ENCODE measurements at places on chromosomes 16 and 17.

DNA sequence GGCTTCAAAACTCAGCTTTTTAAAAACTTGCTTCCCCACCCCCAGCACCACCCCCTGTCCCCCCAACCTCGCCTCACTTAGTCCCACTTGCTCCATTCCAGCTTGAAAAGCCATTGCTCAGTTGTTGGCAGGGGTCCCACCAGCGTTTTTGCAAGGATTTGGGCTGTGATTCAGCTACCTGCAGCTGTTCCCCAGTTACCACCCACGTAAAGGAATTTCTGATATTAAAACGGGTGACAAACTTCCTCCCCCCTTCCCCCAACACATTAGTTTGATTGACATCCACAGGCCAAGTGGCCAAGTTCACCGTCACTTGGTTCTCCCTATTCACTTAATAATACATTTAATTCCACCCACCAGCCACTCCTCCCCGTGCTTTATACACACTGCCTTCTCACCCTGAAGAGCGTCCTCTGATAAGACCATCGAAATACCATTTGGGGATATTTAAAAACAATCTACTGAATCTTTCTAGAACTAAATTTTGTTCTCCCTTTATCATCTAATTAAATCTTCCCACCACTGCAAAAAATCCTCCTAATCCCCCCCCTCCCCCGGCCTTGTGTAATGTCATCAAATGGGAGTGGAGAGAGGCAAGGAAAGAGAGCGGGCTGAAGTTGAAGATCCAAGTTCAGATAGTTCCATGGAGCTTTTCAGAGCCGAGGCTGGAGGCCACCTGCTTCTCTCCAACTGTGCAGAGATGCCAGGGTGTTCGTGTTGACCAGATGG is 55.1 kb downstream of the SOX9 start:
- no peak for DNase-seq

- no peak for DNase-seq
Measured at GRCh38 chr17:68993112-68993511, 37.9 kb upstream of the ABCA8 start.

GRCh38 chr17:66734186-66734943 is 100.6 kb upstream of the CACNG5 start:
- no peak for DNase-seq

DNA sequence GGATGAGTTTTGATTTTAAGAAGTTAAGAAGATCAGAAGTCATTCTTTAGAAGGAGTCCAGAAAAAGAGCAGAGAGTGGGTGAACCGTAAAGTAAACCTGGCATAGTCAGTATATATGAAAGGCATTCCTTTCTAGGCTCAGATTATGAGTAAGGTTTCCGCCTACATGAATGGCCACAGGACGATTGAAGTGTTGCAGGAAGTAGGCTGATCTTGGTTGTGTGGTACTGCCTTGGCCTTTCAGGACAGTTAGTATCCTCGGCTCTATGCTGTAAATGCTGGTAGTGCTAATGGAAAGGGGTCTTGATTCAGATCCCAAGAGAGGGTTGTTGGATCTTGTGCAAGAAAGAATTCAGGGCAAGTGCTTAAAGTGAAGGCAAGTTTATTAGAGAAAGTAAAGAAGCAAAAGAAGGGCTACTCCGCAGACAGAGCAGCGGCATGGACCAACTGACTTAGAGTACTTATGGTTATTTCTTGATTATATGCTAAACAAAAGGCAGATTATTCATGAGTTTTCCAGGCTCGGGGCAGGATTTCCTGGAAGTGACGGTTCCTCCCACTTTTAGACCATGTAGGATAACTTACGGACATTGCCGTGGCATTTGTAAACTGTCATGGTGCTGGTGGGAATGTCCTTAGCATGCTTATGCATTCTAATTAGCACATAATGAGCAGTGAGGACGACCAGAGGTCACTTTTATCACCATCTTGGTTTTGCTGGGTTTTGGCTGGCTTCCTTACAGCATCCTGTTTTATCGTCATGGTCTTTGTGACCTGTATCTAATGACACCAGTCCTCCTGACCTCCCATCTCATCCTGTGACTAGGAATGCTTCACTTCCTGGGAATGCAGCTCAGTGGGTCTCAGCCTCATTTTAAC is 164.8 kb downstream of the SNX29 start:
- DNase-seq, result no peak

GRCh38 chr17:39538866-39539265 is 68.9 kb downstream of the NEUROD2 start:
- DNase-seq, result peak; percentile 9

DNA sequence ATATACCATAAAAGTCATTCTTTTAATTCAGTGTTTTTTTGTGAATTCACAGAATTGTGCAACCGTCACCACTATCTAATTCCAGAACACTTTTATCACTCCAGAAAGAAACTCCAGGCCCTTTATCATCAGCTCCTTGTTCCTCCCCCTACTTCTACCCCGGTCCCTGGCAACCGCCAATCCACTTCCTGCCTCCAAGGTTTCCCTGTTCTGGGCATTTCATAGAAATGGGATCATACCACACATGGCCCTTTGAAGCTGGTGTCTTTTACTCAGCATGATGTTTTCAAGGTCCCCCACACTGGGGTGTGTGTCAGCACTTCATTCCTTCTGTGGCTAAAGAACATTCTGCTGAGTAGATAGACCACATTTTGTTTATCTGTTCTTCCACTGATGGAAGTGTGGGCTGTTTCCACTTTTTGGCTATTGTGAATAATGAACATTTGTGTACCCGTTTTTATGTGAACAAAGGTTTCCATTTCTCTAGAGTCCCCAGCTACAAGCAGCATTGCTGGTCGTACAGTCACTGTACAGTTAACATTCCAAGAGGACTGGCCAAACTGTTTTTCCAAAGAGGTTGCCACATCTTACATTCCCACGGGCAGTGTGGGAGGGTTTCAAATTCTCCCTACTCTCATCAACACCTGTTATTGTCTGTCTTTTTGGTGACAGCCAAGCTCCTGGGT is 75.8 kb upstream of the ZNF469 start:
- no peak for DNase-seq

DNA sequence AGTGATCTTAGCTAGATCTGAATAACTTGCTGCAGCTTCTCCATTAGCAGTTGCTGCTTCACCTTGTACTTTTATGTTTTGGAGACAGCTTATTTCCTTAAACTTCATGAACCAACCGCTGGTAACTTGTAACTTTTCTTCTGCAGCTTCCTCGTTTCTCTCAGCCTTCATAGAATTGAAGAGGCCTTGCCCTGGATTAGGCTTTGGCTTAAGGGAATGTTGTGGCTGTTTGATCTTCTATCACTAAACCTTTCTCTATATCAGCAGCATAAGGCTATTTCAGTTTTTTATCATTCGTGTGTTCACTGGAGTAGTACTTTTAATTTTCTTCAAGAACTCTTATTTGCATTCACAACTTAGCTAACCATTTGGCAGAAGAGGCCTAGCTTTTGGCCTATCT is 21.5 kb upstream of the TMEM92 start:
- DNase-seq, result no peak

DNA sequence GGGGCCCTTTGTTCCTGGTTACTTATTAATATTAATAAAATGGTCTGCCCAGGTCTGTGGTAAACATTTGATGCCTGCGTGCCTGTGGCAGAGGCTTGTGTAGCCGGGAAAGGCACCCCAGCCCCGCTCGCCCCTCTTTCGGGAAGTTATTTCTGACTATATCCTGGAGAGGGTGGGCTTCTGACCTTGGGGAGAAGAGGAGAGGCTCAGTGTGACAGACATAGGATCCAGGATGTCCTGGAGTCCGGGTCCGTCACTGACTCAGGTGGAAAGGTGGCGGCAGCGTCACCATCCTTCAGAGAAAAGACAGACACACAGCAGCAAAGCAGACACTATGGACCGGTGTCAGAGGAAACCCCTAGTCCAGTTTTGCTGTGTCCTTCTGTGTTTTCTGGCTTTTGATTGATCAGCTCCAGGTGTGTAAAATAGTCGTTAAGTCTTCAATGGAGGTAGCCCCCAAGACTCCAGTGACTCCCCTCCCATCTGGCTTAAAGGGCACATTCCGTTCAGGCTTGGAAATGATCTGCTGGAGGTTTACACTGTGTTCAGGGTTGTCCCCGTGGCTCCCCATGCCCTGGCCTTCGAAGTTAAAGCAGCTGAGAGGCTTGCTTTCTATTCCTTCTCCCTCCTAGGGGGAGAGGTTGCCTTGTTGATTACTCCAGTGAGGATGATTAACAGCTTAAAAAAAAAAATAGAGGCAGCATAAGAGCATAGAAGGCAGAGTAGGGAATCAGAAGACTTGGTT is 81.6 kb downstream of the CCDC182 start:
- no peak for DNase-seq

GRCh38 chr17:78252111-78252634 is 20.7 kb downstream of the TMEM235 start:
- peak; percentile 95 for DNase-seq

DNA sequence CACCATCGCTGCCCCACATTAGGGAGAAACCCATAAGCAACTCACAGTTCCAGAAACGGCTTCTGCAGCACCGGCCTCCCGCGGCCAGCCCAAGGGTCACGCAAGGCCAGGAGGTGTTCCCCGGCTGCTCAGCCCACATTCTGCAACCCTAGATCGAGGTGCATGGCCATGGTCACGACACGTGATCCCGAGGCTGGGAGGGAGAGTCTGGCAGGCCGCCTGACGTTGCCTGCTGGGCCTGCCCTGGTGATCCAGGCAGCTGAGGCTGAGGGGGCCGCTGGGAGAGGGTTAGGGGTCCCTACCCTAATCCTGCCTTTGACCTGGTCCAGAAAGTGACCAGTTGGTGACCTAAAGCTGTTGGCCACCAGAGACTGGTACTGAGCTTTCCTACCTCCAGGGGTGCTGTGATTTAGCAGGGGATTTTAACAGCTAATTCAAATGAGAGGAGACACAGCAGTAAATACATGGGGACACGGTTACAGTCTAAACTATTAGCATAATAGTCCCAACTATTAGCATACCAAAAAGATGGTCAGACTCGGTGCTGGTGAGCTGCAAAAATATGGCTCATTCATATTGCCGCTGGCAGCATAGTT is 97.4 kb upstream of the CIBAR2 start:
- DNase-seq, result no peak

- peak; percentile 33 for DNase-seq
Measured at GRCh38 chr17:75625813-75626486, 7.3 kb upstream of the SMIM5 start.

DNA sequence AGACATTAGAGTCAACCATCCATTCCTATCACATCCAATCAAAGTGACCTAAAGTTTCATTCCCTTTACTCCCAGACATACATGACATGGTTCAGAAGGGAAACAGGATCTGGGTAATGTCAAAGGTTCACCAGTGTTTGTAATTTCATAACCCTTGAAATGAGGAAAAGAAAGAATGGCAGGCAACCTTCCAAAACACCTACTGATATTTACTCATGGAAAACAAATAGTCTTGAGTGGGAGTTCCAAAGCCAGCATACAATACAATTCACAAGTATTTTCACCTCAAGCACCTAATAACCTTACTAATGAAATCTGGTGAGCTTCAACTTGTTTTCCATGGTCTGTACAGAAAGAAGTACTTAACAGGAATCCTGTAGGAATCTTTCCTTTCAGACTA is 72.5 kb upstream of the AXIN2 start:
- DNase-seq, result no peak

DNA sequence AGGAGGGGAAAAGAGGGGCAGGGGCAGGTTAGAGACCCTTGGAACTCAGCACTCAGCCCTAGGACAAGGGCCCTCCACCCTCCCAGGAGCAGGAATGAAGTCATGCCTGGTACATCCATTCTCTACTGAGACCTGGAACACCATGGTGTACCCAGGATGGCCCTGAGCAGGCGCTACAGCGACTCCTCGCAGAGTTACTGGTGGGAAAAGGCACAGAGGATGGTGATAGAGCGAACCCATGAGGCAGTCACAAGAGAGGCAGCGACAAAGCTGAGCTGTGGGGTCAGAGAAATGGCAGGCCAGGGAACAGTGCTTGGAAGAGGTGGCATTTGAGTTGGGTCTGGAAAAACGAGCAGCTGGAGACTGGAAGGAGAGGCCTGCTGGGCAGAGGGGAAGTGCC is 37.5 kb downstream of the SRCIN1 start:
- no peak for DNase-seq

DNA sequence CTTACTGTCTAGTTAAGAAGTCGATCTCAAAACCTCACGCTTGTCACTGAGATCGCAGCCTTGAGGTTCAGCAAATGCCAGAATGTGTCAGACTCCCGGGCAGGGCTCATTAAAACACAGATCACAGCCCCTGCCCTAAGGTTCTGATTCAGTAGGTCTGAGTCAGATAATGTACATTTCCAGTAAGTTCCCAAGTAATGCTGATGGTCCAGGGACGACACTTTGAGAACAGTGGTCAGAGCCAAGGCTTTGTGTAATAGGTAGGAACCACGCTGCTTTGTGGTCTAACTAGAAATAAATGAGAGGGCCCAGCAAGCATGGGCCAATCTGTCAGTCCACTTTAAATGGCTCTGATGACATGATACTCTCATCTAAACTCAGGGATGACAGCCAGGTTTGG is 228.6 kb downstream of the ZFHX3 start:
- DNase-seq, result no peak

DNA sequence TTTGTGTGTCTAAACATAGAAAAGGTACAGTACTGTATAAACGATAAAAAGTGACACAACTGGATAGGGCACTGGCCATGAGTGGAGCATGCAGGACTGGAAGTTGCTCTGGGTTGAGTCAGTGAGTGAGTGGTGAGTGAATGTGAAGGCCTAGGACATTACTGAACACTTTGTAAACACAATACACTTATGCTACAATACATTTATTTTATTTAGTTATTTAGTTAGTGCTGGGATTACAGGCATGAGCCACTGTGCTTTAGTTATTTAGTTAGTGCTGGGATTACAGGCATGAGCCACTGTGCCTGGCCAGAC is 4.6 kb downstream of the CFAP20 start:
- no peak for DNase-seq

DNA sequence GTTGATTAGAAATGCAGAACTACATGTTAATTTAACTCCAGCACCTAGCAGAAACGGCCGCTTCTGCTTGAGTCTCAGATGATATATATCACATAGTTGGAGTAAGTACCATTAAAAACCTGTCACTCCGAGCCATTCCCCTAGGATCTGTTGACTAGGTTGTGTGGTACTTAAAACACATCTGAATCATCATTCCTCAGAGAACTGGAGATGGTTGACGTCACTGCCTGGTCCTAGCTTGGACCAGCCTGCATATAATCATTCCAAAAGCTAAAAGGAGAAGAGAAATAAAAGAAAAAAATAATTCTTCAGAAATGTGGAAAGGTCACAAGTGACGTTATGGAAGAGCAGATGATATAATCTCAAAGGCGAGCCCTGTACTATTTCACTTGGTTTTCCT is 31.3 kb upstream of the RASL10B start:
- no peak for DNase-seq

Data from MM.1S (cell line).